ENCODE measurements at places on chromosomes 2 and 18.

DNA sequence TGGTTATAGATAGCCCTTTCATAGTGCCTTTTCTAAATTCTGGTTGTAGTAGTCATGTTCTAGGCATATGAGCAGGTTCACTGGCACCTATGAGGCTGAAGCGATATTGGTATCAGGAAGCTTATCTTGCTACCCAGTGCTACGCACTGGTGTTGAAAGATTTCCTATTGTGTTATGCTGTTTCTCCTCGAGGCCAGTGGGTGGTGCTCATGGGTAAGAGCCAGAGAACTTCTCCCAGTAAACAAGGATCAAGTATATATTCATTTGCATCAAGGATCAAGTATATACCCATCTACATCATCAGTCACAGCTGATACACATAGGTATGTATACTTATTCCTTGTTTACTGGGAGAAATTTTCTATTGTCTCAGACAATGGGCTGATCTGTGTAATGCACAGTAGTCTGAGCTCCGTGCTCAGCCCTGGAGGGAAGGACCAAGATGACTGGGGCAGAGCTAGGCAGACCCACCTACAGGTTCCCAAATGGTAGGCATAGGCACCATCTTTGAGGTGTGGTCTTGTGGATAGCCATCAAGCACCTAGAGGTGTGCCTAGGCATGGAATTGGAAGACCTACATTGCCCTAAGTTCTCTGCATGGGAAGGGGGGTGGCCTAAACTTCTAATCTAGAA, 101.2 kb upstream of the GALNT13 start:
- no peak for DNase-seq

GRCh38 chr2:107721586-107721985, 105.1 kb upstream of the RGPD4 start:
- no peak for DNase-seq

- DNase-seq = no peak
These were observed 2.8 kb downstream of the TRPM8 start for GRCh38 chr2:233919938-233920337.

DNA sequence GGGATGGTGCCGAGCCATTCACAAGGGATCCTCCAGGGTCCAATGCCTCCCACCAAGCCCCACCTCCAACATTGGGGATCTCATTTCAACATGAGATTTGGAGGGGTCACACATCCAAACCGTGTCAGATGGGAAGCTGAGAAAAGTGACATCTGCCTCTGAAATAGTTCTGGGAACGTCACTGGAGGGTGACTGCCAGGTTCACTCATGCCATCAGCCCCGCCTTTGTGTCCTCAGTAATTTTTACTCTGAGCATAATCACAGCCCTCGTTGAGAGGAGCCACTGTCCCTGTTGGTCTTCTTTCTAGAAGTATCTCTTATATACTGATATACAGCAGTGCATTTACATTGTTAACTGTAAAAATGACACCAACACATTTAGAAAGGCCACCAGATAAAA, 67.4 kb downstream of the KLHL29 start:
- DNase-seq = no peak

DNA sequence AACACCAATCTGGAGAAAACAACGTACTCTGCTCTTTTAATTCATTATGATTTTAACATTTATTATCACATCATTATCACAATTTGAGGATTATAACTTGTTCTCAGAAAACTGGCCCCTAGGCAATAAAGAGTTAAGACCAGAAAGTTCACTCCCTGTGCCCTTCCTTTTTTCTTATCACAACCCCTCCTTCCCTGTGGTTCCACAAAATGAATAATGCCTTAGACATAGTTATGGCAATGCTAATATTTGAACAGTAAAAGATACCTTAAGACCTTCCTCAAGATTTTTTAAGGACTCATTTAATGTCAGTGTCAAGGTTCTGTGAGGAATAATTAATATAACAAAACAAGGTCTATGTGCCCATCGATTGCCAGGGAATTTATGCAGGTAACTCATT, 596.2 kb downstream of the ARHGAP15 start:
- DNase-seq = no peak

DNA sequence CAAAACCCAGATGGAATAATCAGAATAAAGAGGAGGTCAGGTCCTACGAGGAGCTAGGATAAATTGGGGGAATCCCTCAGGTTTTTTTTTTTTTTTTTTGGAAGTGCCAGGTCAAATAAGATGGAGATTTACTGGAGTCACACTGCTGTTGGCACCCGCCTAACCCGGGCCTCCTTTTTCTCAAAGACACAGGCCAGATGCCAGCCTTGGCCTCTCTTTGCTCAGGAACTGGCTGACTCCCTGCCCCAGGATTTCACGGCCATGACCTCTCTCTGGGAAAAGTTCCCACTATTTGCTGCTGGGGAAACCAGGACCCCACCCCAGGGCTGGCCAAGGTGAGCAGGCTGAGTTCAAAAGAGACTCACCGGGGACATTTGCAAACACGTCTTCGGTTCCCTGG, 2.5 kb downstream of the CD8A start:
- DNase-seq = no peak

- no peak for DNase-seq
These were observed 209.7 kb upstream of the EPAS1 start for GRCh38 chr2:46087492-46087891.

DNA sequence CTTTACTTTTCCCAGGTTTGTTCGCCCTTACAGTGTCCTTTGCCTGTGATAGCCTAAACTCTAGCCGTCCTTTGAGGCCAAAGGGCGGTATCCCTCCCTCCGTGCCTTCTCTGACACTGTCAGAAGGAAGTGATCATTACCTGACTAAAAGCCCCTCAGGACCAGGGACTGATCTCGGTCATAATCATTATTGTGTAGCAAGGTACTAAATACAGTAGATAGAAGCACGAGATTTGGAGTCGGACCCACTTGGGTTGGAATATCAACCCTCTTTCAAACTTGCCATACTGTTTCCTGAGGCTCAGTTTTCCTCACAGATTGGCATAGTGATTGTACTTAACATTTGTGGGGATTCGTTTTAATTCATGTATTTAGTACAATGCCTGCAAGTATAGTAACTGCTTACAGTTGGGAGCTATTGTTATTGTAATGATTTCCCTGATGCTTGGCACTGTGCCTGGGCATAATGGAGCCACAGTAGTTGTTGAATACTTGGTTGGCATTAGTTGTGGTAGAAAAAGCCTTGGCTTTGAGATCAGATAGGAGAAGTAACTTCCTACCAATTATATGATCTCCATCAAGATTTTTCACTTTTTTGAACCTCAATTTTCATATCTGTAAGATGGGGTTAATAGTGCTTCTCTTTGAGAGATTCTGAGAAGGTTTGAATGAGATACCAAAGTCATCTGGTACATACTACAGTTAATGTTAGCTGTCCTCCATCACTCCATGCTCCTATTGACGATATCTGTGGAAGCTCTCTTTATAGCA, 836 bp downstream of the STK11IP start:
- DNase-seq = no peak

GRCh38 chr2:63537306-63537705, 51.0 kb downstream of the WDPCP start:
- no peak for DNase-seq

- DNase-seq = no peak
These were observed 55.6 kb downstream of the FAM117B start for GRCh38 chr2:202690321-202690900.

DNA sequence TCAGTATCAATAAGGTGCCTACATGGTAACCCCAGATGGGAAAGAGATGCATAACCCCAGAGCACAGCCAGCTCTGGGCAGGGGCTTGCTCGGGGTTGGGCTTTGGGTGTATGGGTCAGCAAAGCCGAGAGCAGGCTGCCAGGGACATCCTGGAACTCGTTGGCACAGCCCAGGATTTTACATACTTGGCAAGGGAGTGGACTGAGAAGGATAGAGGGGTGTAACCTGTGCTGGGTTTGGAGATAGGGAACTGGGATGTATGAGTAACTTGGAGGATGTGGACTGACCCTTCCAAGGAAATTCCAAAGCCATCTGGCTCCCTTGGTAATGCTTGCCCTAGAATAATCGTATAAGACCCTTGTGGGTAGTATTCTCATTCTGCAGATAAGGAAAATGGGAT, 44.2 kb downstream of the GPR39 start:
- DNase-seq = no peak

DNA sequence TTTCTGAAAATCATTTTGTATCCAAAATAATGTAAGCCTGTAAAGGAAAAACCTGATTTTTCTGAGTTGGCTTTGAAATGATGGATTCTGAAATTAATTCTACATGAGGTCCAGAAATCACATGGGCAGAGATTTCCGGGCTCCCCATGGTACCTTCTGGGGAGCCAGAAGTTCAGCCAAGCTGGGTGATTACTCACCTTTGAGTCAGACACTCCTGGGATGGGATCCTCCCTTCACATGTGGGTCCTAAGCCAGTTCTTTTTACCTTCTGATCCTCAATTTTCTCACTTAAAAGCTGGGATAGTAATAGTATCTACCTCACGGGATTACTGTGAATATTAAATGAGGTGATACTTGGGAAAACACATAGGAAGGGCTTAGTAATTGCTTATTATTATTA, 179.8 kb upstream of the EPAS1 start:
- DNase-seq = no peak

DNA sequence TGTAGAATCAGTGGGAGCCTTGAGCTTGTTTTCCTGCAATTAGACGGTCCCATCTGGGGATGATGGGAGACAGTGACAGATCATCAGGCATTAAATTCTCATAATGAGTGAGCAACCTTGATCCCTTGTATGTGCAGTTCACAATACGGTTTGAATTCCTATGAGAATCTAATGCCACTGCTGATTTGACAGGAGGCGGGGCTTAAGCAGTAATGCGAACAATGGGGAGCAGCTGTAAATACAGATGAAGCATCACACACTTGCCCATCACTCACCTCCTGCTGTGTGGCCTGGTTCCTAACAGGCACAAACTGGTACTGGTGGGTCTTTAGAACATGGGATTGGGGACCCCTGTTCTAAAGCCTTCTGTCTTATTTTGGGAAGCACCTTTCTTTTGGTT, 17.9 kb upstream of the NYAP2 start:
- no peak for DNase-seq

GRCh38 chr18:41624460-41624859, 330.6 kb upstream of the PIK3C3 start:
- no peak for DNase-seq

DNA sequence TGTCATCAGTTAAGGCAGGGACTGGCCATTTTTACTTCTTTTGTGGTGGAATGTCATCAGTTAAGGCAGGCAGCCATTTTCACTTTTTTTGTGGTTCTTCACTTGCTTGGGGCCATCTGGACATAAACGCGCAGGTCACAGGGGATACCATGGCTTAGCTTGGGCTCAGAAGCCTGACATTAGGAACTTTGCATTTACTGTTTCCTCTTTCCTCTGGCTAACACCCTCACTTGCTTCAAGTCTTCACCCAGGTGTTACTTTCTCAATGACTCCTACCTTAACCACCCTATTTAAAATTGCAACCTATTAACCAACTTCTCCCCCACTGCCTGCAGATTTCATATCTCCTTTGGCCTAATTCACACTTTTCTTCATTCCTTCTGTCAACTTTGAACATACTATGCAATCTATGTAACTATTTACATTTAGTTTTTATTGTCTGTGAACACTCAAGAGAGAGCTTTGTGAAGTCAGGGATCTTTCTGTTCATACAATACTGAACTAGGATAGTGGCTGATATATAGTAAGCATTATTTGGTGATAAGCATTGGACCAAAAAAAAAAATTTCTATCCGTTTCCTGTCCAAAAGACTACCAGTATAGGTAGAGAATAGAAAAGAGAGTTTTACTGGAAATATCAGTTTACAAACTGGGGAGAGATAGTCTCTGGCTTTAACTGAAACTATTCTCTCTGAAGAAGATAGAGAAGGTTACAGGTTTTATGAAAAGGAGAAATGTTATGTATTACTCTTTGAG, 600.1 kb upstream of the ZNF804A start:
- no peak for DNase-seq

DNA sequence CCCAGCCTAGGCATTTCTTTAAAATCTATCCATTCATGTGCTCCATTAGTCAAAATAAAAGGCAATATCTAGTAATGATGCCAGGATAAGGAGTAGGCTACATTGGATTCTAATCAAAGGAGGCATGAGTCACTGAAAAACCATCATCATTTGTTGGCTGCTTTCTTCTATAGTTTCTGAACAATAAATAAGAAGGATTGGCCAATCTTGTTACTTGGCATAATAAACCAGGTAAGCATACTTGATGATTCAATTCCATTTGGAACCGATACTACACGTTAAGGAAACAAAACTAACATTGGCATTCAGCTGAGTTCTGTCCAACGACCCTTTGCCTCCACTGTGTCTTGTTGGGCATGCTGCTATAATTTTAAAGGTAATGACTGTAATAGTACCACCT, 27.2 kb downstream of the ATP8B1 start:
- DNase-seq = no peak

DNA sequence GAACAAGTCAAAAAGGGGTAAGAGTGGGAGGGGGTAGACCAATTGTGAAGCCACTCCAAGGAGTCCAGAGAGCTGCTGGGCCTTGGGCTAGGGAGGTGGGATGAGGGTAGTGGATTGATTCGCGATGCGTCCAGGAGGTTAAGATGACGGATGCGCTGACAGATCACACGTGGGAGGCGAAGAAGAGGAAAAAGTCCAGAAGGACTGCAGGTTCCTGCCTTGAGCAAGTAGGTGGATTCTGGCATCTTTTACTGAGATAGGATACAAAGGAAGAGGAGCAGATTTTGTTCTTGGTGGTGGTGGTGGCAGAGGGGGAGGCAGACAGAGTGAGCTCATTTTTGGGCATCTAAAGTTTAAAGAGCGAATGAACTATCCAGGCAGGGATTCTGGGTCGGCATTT, 76.5 kb downstream of the KCTD1 start:
- DNase-seq = no peak

GRCh38 chr2:36834731-36835524, 131.4 kb downstream of the STRN start:
- DNase-seq = no peak

DNA sequence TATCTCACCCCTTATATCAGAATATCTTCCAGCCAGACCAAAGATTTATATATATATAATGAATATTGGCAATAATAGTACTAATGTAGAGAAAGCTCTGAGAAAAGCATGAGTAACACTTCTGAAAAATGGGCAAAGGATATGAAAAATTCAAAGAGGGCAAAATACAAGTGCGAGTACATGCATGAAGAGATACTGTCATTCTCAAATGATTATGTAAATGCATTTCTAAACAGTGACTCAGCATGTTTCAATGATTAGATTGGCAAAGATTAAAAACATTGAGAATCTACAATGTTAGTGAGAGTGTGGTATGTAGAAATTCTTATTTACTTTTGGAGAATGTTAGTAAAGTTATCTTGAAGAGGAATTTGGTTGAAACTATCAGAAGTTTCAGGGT, 118.3 kb upstream of the NEDD4L start:
- DNase-seq = no peak

GRCh38 chr2:102154946-102155702, 12.6 kb downstream of the IL1R1 start:
- no peak for DNase-seq

- DNase-seq = no peak
These were observed 42.0 kb downstream of the CROCC2 start for GRCh38 chr2:240948086-240948485.

DNA sequence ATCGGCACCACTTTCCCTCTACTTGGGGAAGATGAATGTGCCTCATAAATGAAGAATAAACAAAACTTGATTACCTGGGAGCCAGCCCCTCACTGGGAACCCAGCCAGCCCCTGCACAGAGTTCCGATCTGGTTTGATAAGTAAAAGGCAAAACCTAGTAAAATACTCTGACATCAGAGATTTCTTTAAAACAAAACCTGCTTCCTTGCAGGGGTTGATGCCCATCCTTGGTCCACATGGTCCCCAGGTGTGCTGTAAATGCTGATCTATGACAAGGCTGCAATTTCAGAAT, 218.8 kb upstream of the APCDD1 start:
- no peak for DNase-seq

- DNase-seq = no peak
These were observed 3.0 kb downstream of the LBH start for GRCh38 chr2:30234180-30234971.
